Left kidney (tissue), 8 donors: ENCODE measurements at places on chromosomes 12 and 14. TPM values are rescaled to one million over a fixed set of nuclear protein-coding genes. Genes with fewer than 3 reads are reported as not detected.
A peak's percentile ranks its signal among the peaks of the same experiment; 100 is the strongest.

The VTI1B gene
- polyA plus RNA-seq = 117 TPM

The MSI1 gene
- 26.5 TPM for polyA plus RNA-seq

The PTPN6 gene
- polyA plus RNA-seq = 21.9 TPM

The DDN gene
- polyA plus RNA-seq = 65.9 TPM

The MGP gene
- 33.9 TPM for polyA plus RNA-seq

The CLEC4C gene
- 0.23 TPM for polyA plus RNA-seq

The TOMM20L gene
- polyA plus RNA-seq = 2.5 TPM

The OR4E2 gene
- polyA plus RNA-seq = 0.05 TPM

The KLRF1 gene
- polyA plus RNA-seq = 0.78 TPM

The TAS2R8 gene
- not detected for polyA plus RNA-seq

The DHRS1 gene
- 48.9 TPM for polyA plus RNA-seq

- DNase-seq = no peak
These were observed 37.3 kb downstream of the PPTC7 start for GRCh38 chr12:110545812-110546211.

- DNase-seq = no peak
These were observed 30.1 kb upstream of the ABCC9 start for GRCh38 chr12:21971344-21971743.

- no peak for DNase-seq
These were observed 70.3 kb downstream of the GALNT4 start for GRCh38 chr12:89454080-89454848.

GRCh38 chr12:100591979-100592378 lies 18.5 kb downstream of the GAS2L3 start:
- no peak for DNase-seq

DNA sequence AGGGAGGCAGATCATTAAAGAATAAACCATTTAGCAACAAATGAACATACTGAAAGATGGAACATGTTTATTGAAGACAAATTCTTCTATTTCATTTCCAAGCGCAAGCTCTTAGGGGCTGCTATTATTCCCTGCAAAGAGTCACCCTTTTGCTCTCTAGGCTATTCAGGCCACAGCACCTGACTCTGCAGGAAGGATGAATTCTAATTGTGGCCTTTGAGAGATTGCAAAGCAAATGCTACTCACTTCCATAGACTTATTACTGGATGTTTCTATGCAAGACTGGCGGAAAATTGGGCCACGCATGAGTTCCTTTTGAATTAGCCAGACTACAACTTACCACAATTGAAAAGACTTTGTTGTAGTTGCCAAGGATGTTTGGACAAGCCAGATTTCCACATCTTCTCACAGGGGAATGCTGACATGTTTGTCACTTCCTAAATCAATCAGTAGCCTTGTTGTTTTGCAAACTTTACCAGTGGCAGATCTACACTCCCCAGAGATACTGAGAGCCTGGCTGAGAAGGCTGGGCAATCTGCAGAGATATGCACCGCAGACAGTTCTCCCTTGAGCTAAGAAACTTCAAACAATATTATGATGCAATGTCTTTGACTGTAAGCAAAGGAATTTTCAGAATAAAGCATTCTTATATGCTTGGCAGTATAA lies 334.3 kb upstream of the SYT1 start:
- DNase-seq = no peak

GRCh38 chr14:69953266-69953915 lies 74.2 kb downstream of the SMOC1 start:
- no peak for DNase-seq

- DNase-seq = no peak
These were observed 8.7 kb upstream of the KTN1 start for GRCh38 chr14:55571125-55571889.

- DNase-seq = no peak
These were observed 58.9 kb downstream of the USP15 start for GRCh38 chr12:62319058-62319457.

DNA sequence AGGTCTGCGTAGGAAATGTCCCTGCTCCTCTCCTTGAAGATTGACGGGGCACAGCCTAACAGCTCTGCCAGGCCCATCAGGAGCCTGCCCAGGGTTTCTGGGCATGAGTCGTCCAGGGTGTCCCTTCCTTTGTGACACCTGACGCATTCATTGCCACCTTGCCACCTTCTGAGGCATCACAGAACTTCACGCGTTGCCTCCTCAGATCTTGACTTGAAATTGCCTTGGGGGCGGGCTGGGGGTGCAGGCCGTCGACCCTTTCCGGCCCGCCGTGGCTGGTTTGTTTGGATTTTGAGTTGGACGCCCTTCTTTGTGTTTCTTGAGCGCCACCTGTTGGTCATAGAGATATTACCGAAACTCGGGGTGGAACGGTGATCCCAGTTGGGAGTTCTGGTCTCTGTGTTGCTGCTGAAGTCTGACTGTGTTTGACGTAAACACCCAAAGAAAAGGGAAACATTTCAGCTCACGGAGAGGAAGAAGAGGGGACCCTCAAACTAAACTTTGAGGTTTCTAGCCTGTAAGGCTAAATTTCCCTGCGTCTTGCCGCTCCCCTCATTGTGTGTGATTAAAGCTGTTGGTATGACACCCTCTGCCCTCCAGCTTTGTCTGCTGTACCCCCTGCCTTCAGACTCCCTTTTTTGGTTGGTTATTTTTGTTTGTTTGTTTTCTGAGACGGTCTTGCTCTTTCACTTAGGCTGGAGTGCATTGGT lies 44.6 kb downstream of the MLXIP start:
- peak; percentile 76 for DNase-seq

DNA sequence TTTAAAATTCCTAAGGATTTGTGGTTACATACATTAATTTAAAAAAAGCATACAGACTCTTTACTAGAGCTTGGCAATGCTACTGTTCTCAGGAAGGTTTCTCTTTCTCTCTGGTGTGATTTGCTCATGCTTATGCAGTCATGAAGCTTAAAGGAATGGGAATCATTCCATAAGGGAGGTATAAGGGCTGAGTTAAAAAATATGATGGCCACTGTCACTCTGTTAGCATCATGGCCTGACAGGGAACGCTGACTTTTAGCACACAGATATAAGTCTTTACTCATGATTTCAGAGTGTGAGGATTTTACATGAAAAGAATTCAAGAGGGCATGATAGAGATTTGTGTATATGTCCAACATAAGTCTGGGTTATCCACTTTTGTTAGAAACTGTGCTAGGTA lies 3.8 kb downstream of the MYF5 start:
- DNase-seq = no peak

DNA sequence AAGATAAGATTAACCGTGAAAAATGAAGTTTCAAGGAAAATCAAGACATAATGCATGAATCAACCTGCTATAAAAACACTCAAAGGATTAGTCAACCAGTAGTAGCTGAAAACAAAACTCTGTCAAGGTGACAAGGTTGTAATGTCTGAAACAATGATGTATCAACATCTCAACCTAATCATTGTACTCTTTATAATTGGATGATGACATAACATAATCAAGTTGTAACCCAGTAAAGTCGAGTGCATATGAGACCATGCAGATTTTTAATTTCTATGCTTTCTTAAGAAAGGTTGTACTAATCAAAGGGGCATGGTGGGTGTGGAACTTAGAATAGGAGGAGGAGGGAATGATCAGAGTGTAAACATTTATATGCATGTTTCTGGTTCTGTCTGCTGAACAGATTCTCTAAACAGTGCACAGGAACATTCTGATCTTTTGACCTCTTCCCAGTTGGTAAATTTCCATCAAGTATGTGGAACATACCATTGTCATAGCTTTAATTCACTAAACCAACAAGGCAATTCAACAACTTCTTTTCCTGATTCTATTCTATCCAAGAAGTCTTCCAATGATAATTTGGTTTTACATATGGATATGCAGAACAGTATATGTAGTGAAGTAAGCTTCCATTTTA lies 253.7 kb downstream of the TTC6 start:
- DNase-seq = no peak

DNA sequence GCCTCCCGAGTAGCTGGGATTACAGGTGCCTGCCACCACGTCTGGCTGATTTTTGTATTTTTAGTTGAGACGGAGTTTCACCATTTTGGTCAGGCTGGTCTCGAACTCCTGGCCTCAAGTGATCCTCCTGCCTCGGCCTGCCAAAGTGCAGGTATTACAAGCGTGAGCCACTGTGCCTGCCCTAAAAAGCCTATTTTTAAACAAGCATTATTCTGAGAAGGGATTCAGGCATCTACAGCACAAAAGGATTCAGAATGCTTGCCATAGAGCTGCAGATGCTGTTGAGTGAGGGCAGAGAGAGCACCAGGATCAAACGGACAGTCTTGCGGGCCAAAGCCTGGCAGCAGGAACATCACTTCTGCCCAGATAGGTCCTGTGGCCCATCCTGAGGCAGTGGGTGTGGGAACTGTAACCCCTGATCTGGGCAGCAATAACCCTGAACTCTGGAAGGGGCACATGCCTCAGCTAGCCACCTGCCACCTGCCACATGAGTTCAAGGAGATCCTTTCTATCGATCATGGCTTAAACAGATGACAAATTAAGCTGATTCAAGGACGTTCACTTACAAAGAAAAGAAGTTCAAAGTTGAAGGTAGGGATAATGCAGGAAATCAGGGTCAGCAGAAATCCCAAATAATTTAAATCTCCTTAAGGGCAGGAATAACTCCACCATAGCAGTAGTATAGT lies 16.8 kb upstream of the SNX6 start:
- DNase-seq = no peak

GRCh38 chr12:54261815-54262402 lies 18.0 kb downstream of the CBX5 start:
- DNase-seq = peak; percentile 40

DNA sequence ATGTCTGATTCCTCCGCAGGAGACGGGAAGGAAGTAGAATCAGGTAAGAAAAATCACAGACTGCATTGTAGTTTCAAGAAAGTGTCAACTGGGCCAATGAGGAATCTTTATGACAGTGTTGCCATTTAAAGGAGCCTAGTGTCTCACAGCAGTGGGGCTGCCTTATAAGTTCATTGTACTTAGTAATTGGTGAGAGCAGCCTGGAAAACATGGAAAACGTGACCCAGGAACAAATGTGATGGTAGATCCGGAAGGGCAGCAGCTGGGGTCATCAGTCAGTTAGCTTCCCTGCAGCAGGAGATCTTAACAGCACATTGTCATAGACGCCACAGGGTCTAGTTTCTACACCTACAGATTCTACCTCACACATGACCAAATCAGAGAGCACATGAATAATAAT lies 630.0 kb upstream of the LMO3 start:
- DNase-seq = no peak

DNA sequence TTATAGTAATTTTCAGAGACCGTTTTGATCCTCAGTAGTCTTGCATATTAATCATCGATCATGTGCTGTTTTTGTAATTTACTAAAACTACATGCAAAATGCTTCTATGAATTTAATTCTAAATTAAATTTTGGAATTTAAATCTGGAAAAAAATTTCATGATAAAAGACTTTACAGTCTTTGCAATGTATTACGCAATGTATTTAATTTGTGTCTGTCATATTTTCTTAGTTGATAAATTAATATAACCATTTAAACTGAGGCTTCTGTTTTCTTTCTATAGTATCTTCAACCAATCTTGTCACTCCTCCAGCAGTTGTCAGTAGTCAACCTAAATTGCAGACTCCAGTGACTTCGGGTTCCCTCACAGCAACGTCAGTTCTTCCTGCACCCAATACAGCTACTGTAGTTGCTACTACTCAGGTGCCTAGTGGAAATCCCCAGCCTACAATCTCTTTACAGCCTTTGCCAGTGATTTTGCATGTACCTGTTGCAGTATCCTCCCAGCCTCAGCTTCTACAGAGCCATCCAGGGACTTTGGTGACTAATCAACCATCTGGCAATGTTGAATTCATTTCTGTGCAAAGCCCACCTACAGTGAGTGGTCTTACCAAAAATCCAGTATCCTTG lies 94.8 kb downstream of the ATF7IP start:
- no peak for DNase-seq

DNA sequence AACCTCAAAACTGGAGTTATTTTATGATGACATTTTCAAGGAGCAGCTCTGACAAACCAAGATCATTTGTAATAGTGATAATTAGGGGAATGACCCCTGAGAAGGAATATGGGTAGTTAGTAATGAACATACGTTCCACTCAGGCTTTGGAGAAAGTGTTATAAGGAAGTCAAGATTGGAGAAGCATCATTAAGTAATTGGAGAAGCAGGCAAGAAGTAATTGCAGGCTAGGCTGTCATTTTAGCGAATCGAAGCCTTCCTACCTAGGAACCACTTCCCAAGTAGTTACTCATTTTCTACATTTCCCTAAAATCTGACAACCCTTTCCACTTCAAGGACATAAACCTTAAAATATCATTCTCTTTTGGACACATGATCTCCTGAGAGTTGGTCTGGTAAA lies 1.2 kb downstream of the EDDM3B start:
- DNase-seq = no peak

GRCh38 chr12:47097276-47097896 lies 17.6 kb upstream of the AMIGO2 start:
- no peak for DNase-seq

- DNase-seq = no peak
These were observed 252.1 kb downstream of the BCAT1 start for GRCh38 chr12:24696800-24697199.
